ENCODE measurements at places on chromosomes 11 and 22.

- DNase-seq: no peak
Observed at GRCh38 chr11:73889019-73889418, 12.2 kb downstream of the PAAF1 start.

DNA sequence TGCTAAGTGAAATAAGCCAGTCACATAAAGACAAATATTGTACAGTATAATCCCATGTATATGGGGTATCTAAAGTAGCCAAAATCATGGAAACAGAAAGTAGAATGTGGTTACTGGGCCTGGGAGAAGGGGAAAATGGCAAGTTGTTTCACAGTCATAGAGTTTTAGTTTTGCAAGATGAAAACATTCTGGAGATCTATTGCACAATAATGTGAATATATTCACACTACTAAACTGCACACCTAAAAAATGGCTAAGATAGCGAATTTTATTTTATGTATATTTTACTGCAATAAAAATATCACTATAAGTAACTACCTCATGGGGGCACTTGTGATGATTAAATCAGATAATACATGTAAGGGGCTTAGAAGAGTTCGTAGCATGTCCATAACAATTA lies 72.0 kb upstream of the ARHGAP32 start:
- no peak for DNase-seq

GRCh38 chr11:46275964-46276641 lies 1.4 kb upstream of the CREB3L1 start:
- no peak for DNase-seq

DNA sequence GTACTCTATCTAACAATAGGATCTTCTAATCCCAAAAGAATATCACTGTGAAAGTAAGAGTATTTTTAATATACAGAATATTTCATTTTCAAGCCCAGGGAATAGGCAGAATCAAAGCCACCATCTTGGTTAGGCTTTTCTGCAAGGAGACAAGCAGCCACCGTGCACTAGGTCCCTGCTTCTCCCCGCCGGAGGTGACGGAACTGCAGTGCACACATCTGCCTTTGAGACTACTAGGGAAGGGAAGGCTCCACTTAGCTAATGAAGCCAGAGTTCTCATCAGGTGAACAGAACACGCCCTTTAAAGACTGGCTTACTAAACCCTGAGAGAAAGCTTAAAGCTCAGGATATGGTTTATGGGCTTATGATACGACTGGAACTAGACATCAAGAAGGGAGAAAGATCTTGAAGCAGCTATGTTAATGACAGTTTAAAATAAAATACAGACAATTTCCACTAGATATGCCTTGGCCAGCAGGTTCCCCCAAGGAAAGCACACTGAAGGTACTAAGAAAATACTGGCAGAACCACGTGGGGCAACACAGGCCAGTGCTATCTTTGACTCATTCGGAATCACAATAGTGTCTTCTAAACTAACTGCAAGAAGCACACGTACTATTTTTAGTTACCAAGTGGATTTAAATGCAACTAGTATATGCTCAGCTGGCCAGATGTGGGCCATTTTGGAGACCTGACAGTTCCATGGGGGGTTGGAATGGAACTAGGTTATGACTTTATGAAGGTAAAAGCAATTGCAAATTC lies 127.4 kb upstream of the LMO1 start:
- no peak for DNase-seq

- DNase-seq: no peak
Observed at GRCh38 chr11:79274636-79275331, 166.0 kb downstream of the TENM4 start.

- no peak for DNase-seq
Observed at GRCh38 chr22:42895087-42895486, 38.0 kb upstream of the ARFGAP3 start.

DNA sequence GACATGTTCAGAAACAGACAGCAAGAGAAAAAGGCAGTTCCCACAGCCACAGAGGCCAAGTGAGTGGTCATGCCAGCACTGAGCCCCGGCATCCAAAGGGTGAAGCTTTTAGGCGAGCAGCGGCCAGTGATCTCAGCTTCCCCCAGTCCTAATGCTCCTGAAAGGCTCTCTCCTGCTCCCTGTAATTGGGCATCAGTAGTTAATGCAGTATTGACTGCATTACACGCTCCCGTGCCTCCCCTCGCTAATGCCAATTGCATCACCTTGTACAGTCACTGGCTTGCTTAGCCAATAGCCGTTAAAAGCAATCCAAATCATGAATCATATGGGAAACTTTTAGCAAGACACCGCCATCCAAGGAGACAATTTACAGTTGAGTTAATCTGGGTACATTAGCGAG lies 4.9 kb downstream of the LMO1 start:
- no peak for DNase-seq

- DNase-seq: peak; percentile 42
Observed at GRCh38 chr11:129117595-129118350, 74.4 kb downstream of the ARHGAP32 start.

DNA sequence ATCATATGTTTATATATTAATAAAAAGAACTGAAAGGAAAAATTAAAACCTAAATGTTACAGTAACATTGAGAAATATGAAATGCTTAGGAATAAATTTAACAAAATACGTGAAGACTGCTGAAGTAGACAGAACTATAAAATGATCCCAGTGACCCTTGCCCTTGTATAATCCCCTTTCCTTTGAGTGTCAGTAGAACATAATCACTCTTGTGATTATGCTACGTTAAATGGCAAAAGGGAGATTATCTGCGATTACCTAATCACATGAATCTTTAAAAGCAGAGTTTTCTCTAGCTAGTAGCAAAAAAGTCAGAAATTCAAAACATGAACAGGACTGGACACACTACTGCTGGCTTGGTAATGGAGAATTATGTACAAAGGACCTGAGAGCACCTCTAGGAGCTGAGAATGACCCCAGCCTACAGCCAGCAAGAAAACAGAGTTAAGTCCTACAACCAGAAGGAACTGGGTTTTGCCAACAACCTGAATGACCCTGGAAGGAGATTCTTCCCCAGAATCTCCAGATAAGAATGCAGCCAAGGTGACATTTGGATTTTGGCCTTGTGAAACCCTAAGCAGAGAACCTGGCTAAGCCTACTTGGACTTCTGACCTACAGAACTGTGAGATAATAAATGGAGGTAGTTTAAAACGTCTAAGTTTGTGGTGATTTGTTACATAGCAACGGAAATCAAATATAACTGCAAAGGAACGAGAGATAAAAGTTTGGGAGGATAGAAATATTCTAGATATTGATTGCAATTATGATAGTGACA lies 157.2 kb downstream of the ATG16L2 start:
- DNase-seq: no peak

DNA sequence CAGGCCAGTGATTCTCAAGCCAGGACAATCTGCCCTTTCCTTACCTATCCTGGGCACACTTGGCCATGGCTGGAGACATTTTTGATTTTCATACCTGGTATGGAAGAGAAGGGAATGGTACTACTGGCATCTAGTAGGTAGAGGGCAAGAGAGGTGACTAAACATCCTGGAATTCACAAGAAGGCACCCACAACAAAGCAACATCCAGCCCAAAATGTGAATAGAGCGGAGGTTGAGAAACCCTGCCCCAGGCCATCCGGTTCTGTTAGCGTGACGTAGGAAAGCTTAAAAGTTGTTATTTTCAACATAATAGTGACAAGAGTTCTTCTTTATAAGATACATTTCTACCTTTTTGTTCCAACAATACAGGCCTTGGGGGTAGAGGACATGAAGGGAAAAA lies 114.9 kb upstream of the ALX4 start:
- DNase-seq: no peak

- DNase-seq: no peak
Observed at GRCh38 chr11:5865826-5866225, 8.3 kb upstream of the OR52E8 start.
